ENCODE measurements at places on chromosomes 6 and 20.

DNA sequence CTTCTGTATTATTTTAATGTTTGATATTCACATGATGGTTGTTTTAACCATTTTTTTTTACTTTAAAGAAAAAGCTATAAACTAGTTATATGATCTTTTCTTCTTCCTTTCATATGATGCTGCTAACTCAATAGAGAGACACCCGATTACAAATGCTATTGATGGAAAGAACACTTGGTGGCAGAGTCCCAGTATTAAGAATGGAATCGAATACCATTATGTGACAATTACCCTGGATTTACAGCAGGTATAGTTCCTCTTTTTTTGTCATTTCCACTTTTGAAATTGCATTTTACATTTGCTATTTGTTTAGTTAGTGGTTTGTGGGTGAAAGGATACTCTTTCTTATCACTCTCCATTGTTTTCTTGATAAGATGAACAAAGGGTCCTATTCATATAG is 176.7 kb downstream of the LAMA2 start:
- H3K27me3 ChIP-seq = peaks cover 2% of the 10 kb centered on the region
- H3K4me1 ChIP-seq = no peaks in the 10 kb centered on the region
- no peaks in the 10 kb centered on the region for H3K36me3 ChIP-seq
- DNase-seq = no peak
- no peak overlapping the region for H3K4me3 ChIP-seq

DNA sequence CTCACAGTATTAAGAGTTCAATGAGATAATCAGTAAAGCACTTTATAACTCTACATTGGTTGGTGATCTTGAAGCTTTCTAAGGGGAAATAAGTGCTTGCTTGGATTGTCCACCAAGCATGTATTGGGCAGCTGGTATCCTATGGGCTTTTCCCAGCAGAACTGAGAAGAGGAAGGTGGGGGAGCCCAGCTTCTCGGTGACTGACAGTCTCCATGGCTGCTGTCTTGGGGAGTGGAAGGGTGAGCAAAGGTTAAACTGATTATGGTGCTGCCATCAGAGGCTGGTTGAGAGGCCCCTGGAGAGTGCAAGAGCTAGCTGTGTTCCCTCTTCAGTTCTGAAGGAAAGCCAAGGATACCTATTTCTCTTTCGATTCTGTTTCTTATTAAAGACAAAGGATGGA is 35.5 kb upstream of the ADTRP start:
- no peaks in the 10 kb centered on the region for H3K4me1 ChIP-seq
- no peak overlapping the region for H3K4me3 ChIP-seq
- no peak for DNase-seq
- no peaks in the 10 kb centered on the region for H3K27me3 ChIP-seq
- no peak overlapping the region for H3K27ac ChIP-seq
- no peaks in the 10 kb centered on the region for H3K36me3 ChIP-seq

DNA sequence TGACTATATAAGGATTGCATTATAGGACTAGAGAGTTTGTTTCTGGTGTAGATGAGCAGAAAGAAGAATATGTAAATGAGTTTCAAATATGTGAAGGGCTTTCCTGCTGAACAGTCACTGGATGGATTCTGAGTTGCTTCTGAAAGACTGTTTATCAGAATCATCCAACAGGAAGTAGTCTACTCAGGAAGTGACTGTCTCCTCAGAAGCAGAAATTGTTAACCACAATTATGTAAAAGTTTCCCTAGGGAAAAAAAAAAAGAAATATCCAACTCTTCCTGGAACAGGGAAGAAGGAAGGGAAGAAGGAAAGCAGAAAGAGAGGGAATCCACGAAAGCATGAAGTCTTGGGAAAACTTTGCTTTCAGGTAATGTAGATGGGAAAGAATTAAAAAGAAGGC is 138.9 kb downstream of the TENT5A start:
- peaks cover 1% of the 10 kb centered on the region for H3K27me3 ChIP-seq
- no peak for DNase-seq
- H3K36me3 ChIP-seq = no peaks in the 10 kb centered on the region

DNA sequence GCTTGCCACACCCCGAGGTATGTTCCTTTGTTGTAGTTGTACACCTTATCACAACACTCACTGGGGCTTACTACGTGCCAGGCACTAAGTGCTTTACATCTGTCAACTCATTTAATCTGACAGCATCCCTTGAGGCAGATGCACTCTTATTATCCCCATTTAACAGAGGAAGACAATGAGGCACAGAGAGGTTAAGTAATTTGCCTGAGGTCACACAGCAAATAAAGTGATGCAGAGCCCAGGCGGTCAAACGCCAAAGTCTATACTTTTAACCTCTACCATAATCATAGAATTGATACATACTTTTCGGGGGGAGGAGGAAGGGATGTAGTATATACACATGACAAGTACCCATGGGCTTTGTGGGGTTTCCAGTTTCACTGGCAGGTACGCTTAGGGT is 37.7 kb downstream of the MDFI start:
- no peak overlapping the region for H3K27ac ChIP-seq
- no peak overlapping the region for H3K4me3 ChIP-seq
- no peak for DNase-seq

- no peak for DNase-seq
- no peak overlapping the region for H3K4me3 ChIP-seq
- no peaks in the 10 kb centered on the region for H3K4me1 ChIP-seq
- H3K36me3 ChIP-seq = no peaks in the 10 kb centered on the region
- no peak overlapping the region for H3K27ac ChIP-seq
Measured at GRCh38 chr6:146813554-146813953, 214.8 kb downstream of the ADGB start.

DNA sequence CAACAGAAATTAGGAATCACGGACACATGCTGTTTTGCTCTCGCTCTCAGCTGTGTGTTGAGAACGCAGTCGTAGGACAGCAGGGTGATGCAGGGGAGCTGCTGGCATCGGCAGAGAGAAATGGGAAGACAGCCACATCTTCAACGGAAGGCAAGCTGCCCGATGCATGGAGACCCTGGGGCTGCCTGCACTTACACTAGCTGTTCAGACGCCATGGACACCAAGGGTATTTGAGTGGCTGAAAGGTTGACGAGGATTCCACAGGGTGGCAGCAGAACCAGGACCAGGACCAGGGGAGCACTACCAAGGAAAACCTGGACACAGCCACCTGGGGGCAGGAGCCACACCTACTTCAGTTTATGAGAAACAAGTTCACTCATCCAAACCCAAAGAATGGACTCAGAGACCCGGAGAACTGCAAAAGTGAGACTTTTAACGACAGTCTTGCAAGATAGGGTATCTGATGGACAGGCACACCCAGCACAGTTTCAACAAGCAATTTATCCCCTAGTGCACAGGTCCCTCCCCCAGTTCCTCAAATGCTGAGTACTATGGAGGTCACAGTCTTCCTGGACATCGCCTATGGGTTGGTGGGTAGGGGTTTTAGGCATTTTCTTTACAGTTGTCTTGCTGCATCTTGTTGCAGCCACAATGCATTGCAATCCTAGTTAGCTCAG is 56.3 kb upstream of the ENTPD6 start:
- peaks cover 2% of the 10 kb centered on the region for H3K27me3 ChIP-seq
- DNase-seq = no peak
- H3K27ac ChIP-seq = no peak overlapping the region

GRCh38 chr6:130369831-130370230 is 4.0 kb downstream of the TMEM200A start:
- H3K27ac ChIP-seq = no peak overlapping the region
- H3K4me3 ChIP-seq = no peak overlapping the region
- no peak for DNase-seq
- peaks cover 6% of the 10 kb centered on the region for H3K4me1 ChIP-seq
- H3K36me3 ChIP-seq = no peaks in the 10 kb centered on the region
- peaks cover 39% of the 10 kb centered on the region for H3K27me3 ChIP-seq

GRCh38 chr6:157982563-157983405 is 1.1 kb downstream of the SYNJ2 start:
- H3K36me3 ChIP-seq = peaks cover 4% of the 10 kb centered on the region
- peak overlapping the region; percentile 91 for H3K4me3 ChIP-seq
- peaks cover 52% of the 10 kb centered on the region for H3K4me1 ChIP-seq
- no peaks in the 10 kb centered on the region for H3K27me3 ChIP-seq
- no peak for DNase-seq
- H3K27ac ChIP-seq = peak overlapping the region; percentile 84

DNA sequence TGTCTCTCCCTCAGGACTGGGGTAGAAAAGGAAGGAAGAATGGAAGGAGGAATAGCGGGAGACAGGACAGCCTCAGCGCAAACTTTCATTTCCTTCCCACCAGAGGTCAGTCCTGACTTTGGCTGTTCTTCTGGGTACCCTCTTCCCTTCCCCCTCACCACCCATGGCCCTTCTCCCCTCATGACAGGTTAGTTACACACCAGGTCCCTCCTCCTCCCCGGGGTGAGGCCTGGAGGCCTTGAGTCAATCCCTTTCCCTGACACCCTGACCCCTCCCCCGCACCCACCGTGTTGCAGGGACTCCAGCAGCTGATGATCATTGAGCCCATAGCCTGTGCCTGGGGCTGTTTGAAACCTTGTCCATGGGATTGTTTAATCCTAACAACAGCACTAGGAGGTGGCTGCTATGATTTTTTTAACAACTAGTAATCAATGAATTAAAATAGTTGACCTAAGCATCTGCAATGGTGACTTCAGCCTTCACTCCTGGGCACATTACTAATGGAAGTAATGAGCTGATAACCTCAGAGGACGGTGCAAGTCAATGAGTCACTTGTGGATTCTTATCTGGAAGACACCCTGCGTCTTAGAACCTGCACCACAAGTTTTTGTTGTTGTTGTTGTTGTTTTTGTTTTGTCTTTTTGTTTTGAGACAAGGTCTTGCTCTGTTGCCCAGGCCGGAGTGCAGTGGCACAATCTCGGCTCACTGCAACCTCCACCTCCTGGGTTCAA is 46.6 kb upstream of the CCDC167 start:
- no peaks in the 10 kb centered on the region for H3K27me3 ChIP-seq
- H3K4me3 ChIP-seq = no peak overlapping the region
- no peak overlapping the region for H3K27ac ChIP-seq
- DNase-seq = no peak
- H3K36me3 ChIP-seq = no peaks in the 10 kb centered on the region

- peaks cover 3% of the 10 kb centered on the region for H3K27me3 ChIP-seq
- H3K4me1 ChIP-seq = no peaks in the 10 kb centered on the region
- no peak overlapping the region for H3K4me3 ChIP-seq
- no peaks in the 10 kb centered on the region for H3K36me3 ChIP-seq
- no peak overlapping the region for H3K27ac ChIP-seq
- DNase-seq = no peak
Measured at GRCh38 chr6:11613858-11614257, 76.3 kb downstream of the TMEM170B start.

GRCh38 chr20:3654326-3655130 is 8.7 kb downstream of the GFRA4 start:
- H3K27ac ChIP-seq = no peak overlapping the region
- no peak overlapping the region for H3K4me3 ChIP-seq
- no peaks in the 10 kb centered on the region for H3K36me3 ChIP-seq

DNA sequence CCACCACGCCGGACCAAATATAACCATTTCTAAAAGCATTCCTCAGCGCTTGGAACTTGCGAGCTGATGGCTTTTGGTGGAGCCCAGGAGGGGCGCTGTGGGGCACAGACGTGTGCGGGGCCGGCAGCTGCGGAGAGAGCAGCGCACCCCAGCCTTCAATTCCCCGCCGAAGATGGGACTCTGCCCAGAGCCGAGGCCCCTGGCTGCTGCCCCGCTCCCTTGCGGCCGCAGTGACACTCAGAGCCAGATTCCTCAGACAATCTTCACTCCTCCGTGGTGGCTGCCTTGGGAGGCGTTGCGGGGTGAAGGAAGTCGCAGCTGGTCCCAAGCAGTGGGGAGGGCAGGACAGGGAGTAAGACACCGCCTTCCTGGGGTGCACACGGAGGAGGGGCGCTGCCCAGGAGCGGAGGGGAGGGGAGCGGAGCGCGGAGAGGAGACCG is 87.7 kb downstream of the TMEM242 start:
- H3K4me3 ChIP-seq = peak overlapping the region; percentile 93
- peak; percentile 67 for DNase-seq
- H3K4me1 ChIP-seq = peaks cover 17% of the 10 kb centered on the region
- H3K27ac ChIP-seq = peak overlapping the region; percentile 71

DNA sequence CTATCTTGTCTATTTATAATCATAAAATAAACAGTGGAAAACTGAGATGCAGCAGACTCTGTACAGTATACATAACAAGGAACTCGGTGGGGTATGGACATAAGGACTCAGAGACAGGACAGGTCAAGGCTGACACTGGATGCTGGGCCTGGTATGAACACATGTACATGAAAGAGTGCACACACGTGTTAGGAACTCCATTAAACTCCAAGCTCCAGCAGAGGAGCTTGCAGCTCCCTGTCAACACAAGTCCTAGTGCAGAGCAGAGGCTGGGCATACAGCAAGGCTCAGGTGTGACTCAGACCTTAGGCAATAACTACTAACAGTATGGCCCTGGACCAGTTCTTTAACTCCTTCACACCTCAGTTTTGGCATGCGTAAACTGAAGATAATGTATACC is 17.1 kb downstream of the NAPB start:
- no peaks in the 10 kb centered on the region for H3K27me3 ChIP-seq
- no peak overlapping the region for H3K4me3 ChIP-seq
- peaks cover 27% of the 10 kb centered on the region for H3K4me1 ChIP-seq
- no peak for DNase-seq

DNA sequence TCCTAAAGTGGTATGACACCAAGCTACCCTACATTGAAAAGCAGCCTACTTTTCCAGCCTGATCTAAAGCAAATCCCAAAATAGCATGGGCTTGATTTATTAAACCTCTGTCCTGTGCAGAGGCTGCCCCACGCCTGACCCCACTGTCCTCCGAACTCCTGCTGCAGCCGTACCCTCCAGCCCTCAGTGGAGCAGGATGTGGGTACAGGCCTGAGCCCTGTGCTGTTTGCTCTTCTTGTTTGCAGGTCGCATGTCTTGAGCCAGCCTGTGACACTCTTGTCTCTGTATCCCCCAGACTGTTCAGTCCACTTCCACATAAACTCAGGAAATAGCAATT is 61.2 kb downstream of the RPP40 start:
- H3K27ac ChIP-seq = peak overlapping the region; percentile 46
- no peak overlapping the region for H3K4me3 ChIP-seq
- no peak for DNase-seq
- peaks cover 5% of the 10 kb centered on the region for H3K36me3 ChIP-seq
- H3K4me1 ChIP-seq = peaks cover 27% of the 10 kb centered on the region

DNA sequence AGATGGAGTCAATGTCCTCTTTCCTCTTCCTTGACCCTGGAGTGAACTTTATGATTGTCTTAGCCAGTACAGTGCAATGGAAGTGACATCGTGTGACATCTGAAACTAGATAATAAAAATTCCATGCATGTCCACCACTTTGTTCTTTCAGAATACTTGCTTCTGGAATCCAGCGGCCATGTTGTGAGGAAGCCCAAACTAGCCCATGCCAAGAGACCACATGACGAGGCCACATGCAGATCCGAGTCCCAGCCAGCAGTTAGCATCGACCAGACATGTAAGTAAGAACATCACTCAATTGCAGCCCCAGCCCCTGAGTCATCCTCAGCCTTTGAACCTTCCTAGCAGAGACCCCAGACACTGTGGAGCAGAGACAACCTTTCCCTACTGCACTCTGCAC is 48.5 kb upstream of the E2F3 start:
- H3K36me3 ChIP-seq = peaks cover 2% of the 10 kb centered on the region
- H3K4me3 ChIP-seq = no peak overlapping the region
- no peak overlapping the region for H3K27ac ChIP-seq
- H3K4me1 ChIP-seq = no peaks in the 10 kb centered on the region
- no peaks in the 10 kb centered on the region for H3K27me3 ChIP-seq

GRCh38 chr6:40822619-40823018 is 216.4 kb downstream of the UNC5CL start:
- H3K4me1 ChIP-seq = no peaks in the 10 kb centered on the region
- H3K27me3 ChIP-seq = peaks cover 24% of the 10 kb centered on the region
- H3K27ac ChIP-seq = no peak overlapping the region
- no peaks in the 10 kb centered on the region for H3K36me3 ChIP-seq

- H3K4me3 ChIP-seq = no peak overlapping the region
- no peaks in the 10 kb centered on the region for H3K36me3 ChIP-seq
- no peak for DNase-seq
- peaks cover 4% of the 10 kb centered on the region for H3K4me1 ChIP-seq
- peaks cover 13% of the 10 kb centered on the region for H3K27me3 ChIP-seq
- H3K27ac ChIP-seq = no peak overlapping the region
Measured at GRCh38 chr6:166747644-166748595, 120.9 kb upstream of the RPS6KA2 start.
